ENCODE measurements at places on chromosomes 2 and 18. TPM values are rescaled to one million over a fixed set of nuclear protein-coding genes. Genes with fewer than 3 reads are reported as not detected.

Gene NT5C1B
- not detected for total RNA-seq

Gene TACR1
- total RNA-seq = 0.05 TPM

Gene ADRA2B
- total RNA-seq = not detected

Gene EPB41L3
- 0.52 TPM for total RNA-seq

Gene NFE2L2
- 43.3 TPM for total RNA-seq

Gene GNAL
- 5.4 TPM for total RNA-seq

Gene IL1B
- total RNA-seq = 0.33 TPM

Gene C1GALT1C1L
- 2.8 TPM for total RNA-seq

Gene CNDP2
- 80.1 TPM for total RNA-seq

Gene C2orf80
- not detected for total RNA-seq

Gene DSEL
- total RNA-seq = 0.37 TPM

Gene MAPK4
- 0.14 TPM for total RNA-seq

Gene SGPP2
- 0.46 TPM for total RNA-seq

Gene KHK
- 7.5 TPM for total RNA-seq

Gene RUFY4
- total RNA-seq = not detected

Gene CREG2
- total RNA-seq = 9.9 TPM

Gene POTEJ
- total RNA-seq = not detected

Gene SERPINB5
- total RNA-seq = not detected

Gene SLC4A1AP
- total RNA-seq = 31.5 TPM

Gene DLGAP1
- total RNA-seq = 0.12 TPM

Gene GAREM1
- 4.4 TPM for total RNA-seq

Gene ZAP70
- not detected for total RNA-seq

Gene WDCP
- total RNA-seq = 10.7 TPM

Gene CHRNG
- not detected for total RNA-seq

Gene ITPRIPL1
- total RNA-seq = not detected

Gene DNMT3A
- 5.6 TPM for total RNA-seq

Gene EVX2
- not detected for total RNA-seq

Gene DUSP2
- 0.53 TPM for total RNA-seq

Gene PLB1
- 1.8 TPM for total RNA-seq

Gene CDK5R2
- 2.3 TPM for total RNA-seq

Gene COL4A3
- total RNA-seq = 0.28 TPM

Gene SPATS2L
- 148 TPM for total RNA-seq

Gene CHST9
- total RNA-seq = not detected

Gene ANKRD30BL
- not detected for total RNA-seq

Gene ING5
- total RNA-seq = 23.8 TPM

Gene SDC1
- total RNA-seq = 128 TPM

Gene GALNT13
- 10.7 TPM for total RNA-seq

Gene CDK15
- total RNA-seq = not detected

Gene OSBPL6
- total RNA-seq = 7.2 TPM

Gene RAB17
- total RNA-seq = not detected

Gene AMER3
- total RNA-seq = not detected

Gene HADHA
- 118 TPM for total RNA-seq

Gene SYT4
- total RNA-seq = not detected

Gene ST8SIA5
- total RNA-seq = not detected
